ENCODE measurements at places on chromosomes 5 and 9.

GRCh38 chr9:136985027-136985602 lies 2.3 kb downstream of the LCNL1 start:
- DNase-seq, result no peak

DNA sequence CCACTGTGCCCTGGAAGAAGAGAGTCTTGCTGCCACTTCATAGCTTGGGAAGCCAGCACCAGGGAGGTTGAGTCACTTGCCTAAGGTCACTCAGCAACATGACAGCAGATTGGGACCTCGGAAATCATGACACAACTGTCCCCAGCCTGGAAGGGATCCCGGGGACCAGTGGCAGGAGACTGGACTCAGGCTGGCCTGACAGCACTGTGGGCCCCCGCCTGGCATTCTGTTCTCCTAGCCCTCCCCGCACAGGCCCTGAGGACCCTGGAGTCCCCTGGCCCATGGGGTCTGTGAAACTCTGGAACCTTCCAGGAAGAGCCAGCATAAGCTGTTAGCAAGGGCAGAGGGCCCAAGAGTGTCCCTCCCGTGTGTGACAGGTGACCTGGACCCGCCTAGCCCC lies 64.9 kb downstream of the COL5A1 start:
- DNase-seq, result no peak

GRCh38 chr5:39164016-39164415 lies 55.3 kb downstream of the FYB1 start:
- no peak for DNase-seq

DNA sequence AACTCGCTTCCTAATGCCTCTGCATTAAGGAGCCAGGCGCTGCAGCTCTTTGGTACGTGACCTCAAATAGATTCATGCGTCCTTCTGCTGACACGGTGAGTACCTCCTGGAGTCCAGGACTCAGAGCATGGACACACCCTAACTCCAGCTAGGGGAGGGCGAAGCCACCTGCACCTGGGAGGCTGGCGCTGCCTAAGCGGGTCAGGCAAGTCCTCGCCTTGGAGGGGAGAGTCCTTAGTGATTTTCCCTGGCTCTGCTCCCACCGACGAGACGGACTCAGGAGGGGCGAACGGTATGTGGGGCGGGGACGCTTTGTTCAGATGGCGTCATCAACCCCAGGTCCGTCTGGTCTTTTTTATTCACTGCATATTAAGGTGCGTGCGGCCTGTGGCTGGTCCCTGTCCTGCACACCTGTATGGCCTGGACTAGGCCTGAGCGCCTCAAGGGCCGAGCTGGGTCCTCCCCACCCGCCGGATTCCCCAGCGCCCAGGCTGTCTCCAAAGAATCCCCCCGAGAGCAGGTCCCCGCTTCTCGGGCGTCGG lies 50.3 kb downstream of the NSUN2 start:
- no peak for DNase-seq

DNA sequence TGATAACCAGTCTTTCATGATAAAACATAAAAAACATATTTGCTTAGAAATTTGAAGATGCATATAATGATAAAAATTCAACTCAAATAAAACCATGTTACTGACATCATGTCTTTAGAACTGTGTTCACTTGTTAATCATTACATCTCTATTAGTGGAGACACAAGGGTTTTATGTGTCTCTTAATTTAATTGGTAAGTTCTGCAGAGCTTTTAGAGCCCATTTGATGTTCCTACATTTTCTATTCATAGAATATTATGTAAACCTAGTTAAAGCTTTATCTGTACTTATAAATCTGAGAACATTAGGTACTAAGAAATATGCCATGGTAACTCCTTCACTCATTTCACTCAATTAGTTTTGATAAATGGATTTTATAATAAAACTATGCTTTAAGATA lies 285.4 kb downstream of the SLCO4C1 start:
- no peak for DNase-seq

DNA sequence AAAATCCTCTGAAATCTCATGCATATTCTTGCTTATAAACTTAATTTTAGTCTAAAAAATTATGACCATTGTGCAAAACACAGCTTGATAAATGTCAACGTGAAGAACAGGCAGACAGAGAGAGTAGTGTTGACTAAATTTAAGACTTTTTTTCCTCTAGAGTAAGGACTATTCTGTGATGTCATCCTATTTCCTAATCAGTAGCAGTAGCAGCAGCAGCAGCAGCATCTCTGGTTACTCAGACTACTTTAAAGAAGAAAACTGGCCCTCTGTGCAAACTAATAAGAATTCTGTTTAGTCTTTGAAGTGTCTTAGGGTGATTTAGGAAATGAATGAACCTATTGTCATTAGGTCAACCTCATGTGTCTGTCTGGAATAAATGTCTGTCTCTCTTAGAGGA lies 403.0 kb downstream of the HINT1 start:
- no peak for DNase-seq

DNA sequence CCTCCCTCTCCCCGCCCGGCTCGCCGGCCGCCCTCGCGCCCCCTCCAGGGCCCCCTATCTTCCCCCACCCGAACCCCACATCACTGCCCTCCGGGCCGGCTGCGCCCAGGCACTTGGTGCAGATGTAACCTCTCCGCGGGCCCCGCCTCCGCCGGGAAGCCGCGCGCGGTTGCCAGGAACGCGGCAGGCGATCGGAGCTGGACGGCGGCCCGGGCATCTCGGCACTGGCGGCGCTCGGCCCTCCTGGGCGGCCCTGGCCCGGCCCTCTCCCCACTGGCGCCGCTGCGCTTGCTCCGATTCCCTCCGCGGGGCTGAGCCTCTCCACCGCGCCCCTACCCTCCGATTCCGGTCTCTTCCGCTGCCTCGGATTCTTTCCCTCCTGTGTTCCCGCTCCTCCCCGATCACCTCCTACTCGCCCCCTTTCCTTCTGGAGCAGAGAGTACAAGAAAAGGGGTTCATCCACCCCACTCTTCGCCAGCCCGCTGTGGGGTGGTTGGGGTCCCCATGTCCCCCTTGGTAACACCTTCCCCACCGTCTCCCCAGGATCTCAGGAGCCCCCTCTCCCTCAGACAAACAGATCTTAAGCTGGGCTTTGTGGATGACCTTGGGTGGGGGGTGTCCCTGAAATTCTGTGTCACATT lies 70.6 kb downstream of the C9orf50 start:
- no peak for DNase-seq

- DNase-seq, result no peak
Observed at GRCh38 chr5:151520294-151520693, 70.8 kb downstream of the FAT2 start.

- no peak for DNase-seq
Observed at GRCh38 chr9:122042056-122042455, 51.1 kb downstream of the TTLL11 start.

DNA sequence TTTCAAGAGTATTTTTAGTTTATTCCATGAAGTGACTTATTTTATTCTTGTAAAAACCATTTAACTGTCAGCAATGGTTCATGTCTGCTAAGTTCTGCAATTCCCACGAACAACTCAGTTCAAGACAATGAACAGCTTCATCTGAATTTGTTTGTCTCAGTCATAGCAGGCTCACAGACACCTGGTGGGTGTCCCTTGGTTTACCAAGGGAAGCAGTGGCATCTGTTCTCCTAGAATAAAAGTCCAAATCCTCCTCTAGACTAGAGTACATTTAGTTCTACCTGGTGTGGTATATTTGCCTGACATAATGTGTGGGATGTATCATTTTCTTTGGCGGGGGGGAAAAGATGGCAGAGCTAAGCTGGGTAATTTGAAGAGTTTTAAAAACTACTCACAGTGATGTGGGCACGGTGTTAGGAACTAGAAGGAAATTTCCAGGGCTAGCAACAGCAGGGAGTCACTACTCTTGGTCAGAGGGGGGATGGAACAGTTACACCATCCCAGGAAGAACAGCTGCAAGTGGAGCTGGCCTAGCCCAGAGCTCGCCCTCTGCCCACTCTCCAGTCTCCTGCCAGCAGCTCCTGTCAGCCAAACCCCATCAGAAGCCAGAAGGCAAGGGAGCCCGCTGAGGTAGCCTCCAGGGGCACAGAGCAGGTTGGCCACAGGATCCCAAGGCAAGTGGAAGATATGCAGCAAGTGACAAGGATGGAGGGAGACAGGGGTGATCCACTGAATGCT lies 100.3 kb downstream of the PJA2 start:
- no peak for DNase-seq

- no peak for DNase-seq
Observed at GRCh38 chr5:167582886-167583285, 708.6 kb upstream of the WWC1 start.

- DNase-seq, result no peak
Observed at GRCh38 chr5:66987949-66988838, 208.4 kb downstream of the CD180 start.

DNA sequence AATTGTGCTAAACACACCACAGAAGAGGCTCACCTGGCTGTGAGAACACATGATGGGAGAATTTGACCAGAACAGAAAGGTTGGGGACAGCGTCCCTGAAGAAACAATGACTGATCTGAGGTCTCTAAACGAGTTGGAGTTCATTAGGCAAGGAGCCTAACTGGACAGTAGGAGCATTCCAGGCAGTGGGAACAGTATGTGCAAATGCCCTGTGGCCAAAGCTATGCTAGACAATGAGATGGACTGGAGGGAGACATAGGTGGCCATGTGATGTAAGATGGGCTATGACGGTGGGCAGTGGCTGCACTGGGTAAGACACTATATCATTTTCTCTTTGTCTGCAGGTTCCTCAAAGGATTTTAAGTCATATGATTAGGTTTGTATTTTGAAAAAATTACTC lies 95.1 kb upstream of the ARAP3 start:
- DNase-seq, result no peak

GRCh38 chr5:73644385-73644963 lies 18.5 kb downstream of the ARHGEF28 start:
- DNase-seq, result no peak

GRCh38 chr5:170747851-170748250 lies 35.7 kb upstream of the GABRP start:
- DNase-seq, result no peak

GRCh38 chr5:58255386-58255785 lies 204.5 kb downstream of the PLK2 start:
- DNase-seq, result no peak

DNA sequence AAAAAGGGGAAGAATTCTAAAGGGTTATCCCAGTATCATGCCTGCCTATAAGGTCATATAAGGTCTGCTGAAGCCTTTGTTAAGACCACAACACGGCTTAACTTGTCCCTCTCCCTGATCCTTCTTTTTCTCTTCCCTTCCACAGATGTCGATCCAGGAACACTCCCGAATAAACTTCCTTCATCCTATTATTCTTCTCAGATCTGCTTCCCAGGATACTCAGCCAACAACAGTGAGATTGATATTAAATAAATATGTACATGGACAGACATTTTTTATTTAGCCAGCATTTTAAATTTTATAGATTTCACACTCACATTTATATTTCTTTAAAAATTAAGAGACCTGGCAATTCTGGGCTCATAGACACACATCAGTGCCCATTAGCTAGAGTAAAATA lies 44.1 kb downstream of the DPYSL3 start:
- no peak for DNase-seq

DNA sequence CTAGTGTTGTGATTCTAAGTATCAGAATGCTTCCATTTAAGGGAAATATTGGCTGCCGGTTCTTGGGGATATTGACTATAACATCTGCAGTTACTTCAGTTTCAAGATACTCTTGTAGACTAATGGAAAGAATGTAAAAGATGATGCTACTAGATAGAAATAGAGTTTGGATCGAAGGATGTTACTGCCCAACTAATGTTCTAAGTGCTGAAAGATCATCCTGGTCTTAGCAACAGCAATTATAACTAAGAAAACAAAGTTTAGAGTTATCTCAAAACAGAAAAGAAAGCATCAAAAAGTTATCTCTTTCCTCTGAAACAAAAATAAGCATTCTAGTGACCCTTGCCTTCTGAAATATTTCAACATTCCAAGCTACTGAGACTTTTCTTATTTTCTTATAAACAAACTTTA lies 49.9 kb downstream of the ITGA1 start:
- DNase-seq, result no peak

DNA sequence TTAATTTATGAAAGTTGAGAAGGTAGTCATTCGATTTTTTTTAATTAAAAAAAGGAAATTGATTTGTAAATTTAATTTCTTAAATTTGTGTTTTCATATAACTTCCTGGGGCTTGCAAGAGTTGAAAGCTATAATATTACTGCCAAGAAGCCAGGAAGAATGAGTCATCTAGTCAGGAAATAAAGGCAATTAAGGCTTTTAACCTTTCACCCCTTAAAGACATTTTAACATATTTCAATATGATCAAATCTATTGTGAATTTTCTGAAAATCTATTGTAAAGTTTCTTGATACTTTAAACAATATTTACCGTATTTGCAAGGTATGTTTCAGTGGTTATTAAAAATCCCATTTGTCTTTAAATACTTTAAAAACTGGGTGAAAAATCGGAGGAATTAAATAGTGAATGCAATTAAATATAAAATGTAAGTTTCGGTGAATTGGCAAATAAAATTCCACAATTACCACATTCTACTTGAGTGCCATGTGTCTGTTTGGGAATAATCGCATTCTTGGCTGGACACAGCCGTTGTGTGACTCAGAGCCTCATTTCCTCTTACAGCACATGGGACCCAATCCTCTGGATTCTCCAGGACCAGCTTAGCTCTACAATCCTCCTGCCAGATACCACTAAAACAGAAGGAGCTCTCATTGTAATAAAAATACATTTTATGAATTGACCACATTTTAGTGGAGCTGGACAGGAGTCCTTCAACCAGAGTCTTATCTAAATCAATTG lies 310.7 kb downstream of the HCN1 start:
- DNase-seq, result no peak

GRCh38 chr5:159449925-159450324 lies 119.6 kb upstream of the IL12B start:
- DNase-seq, result no peak

DNA sequence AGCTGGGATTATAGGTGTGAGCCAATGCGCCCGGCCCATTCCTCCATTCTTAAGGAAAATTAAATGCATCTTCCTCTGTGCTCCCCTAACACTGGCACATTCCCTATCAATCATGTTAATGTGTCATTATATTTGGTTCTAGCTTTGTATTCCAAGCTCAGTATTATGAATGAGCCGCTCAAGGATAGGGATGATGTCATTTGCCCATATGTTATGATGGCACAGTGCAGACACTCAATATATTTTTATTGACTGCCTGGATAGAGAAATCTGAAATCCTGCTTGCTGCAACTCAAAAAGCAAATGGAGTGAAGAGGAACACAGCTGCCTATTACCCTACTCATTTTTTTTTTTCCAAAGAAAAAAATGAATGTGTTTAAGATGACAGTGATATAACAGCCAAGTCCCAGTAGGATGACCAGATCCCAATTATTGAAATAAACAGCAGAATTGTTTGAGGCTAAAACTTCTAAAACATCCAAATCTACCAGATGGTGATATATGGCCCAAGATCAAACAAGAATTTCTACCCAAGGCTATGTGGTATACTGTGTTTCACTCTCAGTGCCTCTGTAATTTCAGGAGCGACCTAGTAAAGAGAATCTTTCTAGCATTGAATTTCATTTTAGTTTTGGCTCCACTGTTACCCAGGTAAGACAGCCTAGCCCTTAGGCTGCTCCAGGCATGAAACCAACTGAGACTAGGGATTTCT lies 16.3 kb downstream of the SUSD1 start:
- DNase-seq, result no peak

- no peak for DNase-seq
Observed at GRCh38 chr5:122863240-122863639, 17.8 kb downstream of the SNX24 start.

- DNase-seq, result no peak
Observed at GRCh38 chr5:42721484-42721883, 35.1 kb upstream of the CCDC152 start.
